Stimulated activated CD4-positive, alpha-beta T cell treated with anti-CD3 and anti-CD28 coated beads, Interleukin-2, amount 100 ng/mL, for 48 hours (primary cell): ENCODE measurements at places on chromosomes 1 and 21.

DNA sequence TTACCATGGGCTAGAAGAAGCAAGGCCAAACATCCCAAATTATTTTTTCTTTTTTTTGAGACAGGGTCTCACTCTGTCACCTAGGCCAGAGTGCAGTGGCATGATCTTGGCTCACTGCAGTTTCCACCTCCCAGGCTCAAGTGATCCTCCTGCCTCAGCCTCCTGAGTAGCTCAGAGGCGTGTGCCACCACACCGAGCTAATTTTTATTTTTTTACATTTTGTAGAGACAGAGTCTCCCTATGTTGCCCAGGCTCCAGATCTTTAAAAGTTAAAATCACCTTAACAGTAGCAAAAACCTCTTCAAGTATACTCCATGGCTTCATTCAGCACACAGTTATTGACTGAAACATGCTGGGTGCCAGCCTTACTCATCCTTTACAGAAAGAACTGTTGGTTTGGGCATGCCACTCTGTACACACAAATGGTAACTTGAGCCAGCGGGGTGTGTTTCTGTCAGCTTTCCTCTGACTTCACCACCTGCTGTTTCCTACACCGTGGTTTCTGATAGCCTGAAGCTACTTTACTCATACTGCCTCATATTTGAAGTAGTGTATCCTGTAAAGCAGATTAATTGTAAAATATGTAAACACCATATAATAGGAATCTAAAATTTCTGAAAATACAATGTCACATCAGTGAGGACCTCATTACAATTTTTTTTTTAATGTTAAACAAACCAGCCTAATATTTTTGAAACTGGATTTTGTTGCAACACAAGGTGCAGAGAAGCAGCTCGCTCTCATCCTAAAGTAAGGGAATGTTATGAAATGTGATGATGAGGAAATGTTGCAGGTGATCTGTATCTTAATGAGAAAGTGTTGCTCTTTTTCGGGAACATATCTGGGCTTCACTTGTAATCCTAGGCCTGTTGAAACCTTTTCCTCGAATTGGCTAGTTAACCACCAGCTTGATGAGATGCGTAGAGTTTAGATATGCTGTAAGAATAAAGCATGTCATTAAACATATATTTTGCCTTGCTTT is 113.9 kb downstream of the ATP5PO start:
- no peak for DNase-seq

DNA sequence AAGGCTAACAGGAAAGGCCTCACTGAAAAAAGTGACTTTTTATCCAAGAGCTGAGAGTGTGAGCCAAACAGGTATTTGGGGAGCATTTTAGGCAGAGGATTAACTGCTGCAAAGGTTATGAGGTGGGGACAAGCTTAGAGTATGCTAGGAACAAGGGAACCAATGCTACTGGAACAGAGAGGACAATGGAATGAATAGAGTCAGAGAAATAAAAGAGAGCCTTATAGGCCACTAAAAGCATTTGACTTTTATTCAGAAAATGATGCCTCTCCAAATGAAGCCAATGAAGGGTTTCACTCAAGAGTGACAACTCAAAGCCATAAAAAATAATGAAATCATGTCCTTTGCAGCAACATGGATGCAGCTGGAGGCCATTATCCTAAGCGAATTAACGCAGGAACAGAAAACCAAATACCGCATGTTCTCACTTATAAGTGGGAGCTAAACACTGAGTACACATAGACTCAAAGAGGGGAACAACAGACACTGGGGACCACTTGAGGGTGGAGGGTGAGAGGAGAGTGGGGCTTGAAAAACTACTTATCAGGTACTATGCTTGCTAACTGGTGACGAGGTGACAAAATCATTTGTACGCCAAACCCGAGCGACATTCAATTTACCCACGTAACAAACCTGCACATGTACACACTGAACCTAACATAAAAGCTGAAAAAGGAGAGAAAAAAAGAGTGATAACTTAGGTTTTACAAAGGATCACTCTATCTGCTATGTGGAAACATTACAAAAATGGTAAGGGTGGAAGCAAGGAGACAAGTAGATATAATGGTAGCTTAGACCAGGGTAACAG is 11.1 kb downstream of the PTP4A2 start:
- DNase-seq, result no peak

- DNase-seq, result peak; percentile 52
Measured at GRCh38 chr1:33256471-33257206, at the start of gene ZNF362. ZNF362 (plus strand) TSS chr1:33256492; CDS start chr1:33270575, 14,083 bp downstream.

DNA sequence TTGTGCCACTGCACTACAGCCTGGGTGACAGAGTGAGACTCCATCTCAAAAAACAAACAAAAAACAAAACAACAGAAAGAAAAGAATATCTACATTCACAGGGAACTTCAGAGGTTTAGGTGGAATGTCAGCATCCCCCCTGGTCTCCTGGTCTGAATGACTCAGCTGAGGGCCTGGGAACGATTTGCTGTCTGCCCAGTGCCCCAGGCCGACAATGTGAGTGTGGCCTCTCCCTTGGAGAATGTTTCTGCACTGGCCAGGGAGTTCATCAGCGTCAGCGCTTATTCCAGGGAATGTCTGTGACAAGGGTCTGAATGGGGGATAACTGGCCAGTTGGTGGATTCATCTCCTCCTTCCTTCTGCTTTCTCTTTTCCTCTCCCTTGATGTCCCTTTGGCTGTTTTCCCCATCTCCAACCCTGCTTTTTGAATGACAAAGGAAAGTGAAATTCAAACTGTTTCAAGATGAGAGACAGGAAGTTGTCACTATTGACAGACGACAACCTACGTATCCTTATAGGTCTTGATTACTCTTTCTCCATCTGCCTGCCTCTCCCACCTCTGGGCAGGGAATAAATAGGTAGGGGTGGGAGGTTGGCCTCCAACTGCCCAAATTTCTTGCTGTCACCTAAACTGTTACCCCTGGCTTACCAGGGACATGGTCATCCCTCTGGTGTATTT is 213.1 kb downstream of the HHAT start:
- DNase-seq, result no peak

DNA sequence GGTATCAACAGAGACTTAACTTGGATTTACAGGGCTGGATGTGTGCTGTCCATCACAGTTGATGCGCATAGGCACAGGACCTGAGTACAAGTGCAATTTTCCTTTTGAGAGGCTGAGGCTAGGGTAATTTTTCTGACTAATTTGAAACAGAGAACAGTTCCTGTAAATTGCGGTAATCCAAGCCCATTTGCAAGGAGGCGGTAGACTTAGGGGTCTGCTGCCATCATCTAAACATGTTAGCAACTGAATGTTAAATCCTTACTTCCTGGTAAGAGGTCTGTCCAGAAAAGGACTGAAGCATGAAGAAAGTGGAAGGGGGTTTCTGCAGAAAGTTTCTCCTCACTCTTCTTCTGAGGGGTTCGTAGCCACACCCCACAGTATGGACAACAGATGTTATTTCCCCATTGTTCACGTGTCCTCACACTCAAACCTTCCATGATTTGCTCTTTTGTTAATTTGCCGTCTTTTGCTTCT is 23.7 kb upstream of the C1orf198 start:
- DNase-seq, result no peak

GRCh38 chr1:91744953-91745639 is 140.9 kb downstream of the TGFBR3 start:
- no peak for DNase-seq

DNA sequence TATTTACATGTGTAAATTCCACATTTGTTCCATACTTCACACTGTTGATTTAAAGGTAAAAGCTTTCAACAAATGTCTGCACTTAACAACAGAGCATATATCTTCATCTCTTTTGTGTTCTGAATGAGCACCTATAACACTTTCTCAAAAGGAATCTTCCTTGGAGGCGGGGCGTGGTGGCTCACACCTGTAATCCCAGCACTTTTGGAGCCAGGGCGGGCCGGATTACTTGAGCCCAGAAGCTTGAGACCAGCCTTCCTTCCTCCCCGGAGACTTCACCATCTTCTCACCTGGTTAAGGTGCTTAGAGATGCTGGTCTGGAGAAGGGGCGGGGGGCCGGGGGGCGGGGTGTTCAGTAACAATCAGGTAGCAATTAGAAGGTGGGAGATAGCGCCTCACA is 16.5 kb downstream of the RYR2 start:
- no peak for DNase-seq

- no peak for DNase-seq
Measured at GRCh38 chr1:8965121-8965820, 19.6 kb downstream of the CA6 start.

- DNase-seq, result no peak
Measured at GRCh38 chr1:67939186-67939743, 106.0 kb upstream of the GNG12 start.

- peak; percentile 8 for DNase-seq
Measured at GRCh38 chr1:33634806-33635205, 162.4 kb downstream of the ZSCAN20 start.

- no peak for DNase-seq
Measured at GRCh38 chr1:11898831-11899467, 27.3 kb downstream of the KIAA2013 start.

DNA sequence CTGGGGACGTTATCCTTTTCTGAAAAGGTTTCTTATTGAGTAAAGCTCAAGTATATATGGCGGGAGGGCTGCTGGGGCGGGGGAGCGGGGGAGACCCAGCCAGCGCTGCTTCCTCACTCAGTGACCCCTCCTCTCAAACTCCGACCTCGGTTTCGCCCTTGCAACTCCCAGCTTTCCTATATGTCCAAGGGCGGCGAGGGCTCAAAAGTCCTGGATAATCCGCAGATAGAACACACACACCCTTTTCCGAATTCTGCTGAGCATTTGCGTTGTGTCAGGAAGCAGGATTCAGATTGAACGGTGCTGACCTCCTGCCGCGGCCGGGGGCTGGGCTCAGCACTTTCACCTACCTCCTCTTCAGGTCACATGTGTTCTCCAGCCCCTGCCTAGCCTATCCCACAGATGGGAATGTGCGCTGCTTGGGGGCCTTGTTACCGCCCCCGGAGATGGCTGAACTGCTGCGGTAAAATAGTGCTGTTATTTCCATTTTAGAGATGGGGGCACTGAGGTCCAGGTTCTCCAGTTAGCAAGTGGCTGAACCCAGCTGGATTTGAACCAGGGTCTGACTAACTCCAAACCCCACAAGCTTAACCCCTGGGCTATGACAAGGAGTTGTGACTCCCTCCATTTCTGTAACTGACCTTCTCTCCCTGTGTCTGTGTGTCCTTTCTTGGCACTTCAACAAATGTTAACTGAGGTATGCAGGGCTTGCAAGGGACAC is 795 bp upstream of the AHDC1 start:
- no peak for DNase-seq

- no peak for DNase-seq
Measured at GRCh38 chr1:31335007-31335406, 37.9 kb downstream of the FABP3 start.

GRCh38 chr1:156866249-156866909 is 5.7 kb downstream of the NTRK1 start:
- no peak for DNase-seq

DNA sequence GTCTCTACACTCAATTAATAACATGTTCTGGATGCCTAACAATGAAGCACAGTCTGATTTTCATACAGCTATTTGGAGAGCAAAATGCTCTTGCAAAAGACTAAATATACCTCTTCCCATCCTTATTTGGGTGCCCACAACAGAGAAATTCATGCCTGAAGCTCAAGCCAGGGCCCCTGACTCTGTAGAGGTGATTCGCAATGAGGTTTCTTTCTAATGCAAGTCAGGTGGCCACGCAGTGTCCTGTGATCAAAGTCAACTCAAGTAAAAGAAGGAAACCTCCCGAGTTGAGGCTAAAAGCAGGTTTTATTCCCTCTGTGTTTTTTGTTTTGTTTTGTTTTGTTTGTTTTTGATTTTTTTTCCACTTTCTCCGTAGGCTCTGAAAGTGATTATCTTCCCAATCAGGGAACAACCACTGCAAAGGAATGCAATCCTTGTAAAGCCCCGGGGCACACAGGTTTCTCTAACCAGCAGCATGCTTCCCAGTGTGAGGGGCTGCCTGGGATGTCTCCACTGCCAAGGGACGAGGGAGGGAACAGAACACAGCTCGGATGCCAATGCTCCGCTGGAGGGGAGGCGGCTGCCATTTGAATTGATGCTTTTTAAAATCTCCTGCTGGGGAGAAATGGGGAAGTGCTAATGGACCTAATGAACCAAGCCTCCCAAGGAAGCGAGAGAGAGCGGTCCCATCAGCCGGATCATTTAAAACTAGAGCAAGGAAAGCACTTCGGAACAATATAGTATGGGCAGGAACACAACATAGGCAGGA is 73.8 kb upstream of the SSX2IP start:
- no peak for DNase-seq

DNA sequence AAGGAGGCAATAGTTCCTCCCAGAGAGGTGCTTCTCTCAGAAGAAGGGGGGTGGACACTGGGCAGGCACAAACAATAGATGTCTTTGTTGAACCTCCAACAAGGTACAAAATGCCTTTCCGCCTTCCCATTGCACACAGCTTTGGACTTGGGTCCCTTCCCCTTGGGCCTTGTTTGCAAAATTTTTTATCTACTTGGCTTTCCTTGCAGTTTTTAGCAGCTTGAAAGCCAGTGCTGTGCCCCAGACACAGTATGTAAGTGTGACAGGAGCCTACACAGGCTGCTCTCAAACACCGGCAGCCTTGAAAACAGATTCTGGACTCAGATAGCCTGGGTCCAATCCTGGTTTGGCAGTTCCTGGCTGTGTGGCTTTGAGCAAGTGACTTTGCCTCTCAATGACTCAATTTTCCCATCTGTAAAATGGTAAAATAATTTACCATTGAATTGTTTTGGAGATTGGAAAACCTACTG is 43.0 kb downstream of the ELAPOR1 start:
- DNase-seq, result no peak
